ENCODE measurements at places on chromosomes 6 and 20.

DNA sequence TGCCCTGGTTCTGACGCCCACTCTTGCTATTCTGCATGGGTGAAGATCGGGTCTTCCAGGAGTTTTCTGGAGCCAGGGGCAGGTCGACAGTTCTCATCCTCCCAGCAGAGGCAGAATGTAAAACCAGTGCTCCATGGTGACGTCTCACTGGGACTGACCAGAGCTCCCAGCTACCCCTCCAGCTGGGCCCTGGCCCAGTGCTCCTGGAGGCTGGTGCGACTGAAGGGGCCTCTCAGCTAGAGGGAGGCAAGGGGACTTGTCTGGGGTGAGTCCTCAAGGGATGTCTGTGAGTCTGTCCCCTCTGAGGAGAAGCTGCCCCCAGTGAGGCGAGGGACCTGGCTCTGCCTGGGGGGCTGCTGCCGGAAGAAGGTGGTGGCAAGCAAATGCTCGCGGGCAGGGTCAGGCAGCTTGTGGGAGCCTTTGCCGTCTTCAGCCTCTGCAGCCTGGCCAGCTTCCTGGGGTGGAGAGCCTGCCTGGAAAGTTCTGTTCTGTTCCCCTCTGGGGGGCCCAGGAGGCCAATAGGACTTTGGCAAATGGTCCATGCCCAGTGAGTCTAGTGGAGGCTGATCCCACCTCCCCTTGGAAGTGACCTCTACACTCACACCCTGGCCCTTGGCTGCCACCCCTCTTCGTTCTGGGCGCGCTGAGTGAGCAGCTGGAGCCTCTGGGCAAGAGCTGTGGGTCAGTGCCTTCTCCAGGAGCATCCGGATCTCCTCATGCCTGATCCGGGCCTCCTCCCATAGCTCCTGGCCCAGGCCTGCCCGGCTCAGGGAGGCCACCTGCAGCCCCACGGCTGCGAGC is 47.5 kb downstream of the KIAA1755 start:
- no peak for DNase-seq

- DNase-seq = peak; percentile 72
Observed at GRCh38 chr6:116387374-116387773, 16.6 kb downstream of the DSE start.

DNA sequence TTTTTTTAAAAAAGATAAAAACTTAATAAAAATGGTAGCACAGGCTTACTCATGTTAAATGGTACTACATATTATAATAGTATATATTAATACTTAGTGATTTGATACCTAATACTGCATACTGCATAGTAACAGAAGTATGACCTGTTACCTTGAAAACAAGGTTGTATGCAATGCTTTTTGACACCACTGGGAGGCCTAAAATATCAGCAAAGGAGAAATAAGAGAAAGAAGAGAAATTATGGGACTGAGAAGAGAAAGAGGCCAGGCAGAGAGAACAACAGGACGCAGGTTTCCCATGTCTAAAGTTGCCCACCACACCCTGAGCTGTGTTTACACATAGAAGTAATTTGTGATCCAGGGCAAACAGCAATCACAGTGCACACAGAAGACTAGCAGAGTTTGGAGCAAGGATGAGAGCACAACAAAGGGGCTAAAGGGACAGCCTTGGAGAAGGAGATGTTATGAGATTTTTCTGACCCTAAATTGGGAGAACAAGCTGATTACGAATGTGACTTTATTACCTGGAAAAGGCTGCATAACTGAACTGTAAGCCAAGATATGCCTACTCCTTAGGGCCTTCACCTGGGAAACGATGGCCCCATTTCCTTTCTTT is 73.2 kb downstream of the ROS1 start:
- DNase-seq = no peak

DNA sequence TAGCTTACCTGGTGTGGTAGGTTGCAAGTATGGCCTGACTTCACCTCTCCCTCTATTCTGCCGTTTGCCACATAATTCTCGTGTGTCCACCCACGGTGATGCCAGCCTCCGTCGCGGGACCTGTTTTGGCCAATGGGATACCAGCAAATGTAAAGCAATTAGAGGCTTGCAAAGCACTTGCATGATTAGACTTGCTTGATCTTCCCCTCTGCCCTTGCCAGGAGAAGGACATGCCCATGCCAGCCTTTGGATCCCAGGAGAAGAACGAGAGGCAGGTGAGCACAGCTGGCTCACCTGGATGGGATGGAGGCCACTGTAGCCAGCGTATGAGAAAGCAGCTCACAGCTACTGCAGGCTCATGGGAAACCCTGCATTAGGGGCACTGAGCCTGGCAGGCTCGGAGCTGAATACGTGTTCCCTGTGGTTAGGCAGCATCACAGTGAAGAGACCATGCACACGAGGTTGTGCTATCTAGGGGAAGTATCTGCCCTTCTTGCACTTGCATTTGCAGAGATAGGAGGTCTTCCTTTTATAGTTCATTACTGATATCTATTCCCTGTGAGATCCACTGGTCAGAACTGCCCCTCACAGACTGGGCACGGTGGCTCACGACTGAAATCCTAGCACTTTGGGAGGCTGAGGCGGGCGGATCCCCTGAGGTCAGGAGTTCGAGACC is 62.4 kb downstream of the TMEM242 start:
- no peak for DNase-seq

Measured in CD4-positive, alpha-beta T cell treated with Interleukin-1 beta for 1 hour (primary cell).